Placental epithelial cell (primary cell): ENCODE measurements at places on chromosomes 5 and 9. TPM values are rescaled to one million over a fixed set of nuclear protein-coding genes. Genes with fewer than 3 reads are reported as not detected.

TRIM36 gene
- total RNA-seq: 0.98 TPM in 1 of 2 replicates, not detected in the other

IFNB1 gene
- not detected in 2 replicates for total RNA-seq

SV2C gene
- not detected in 2 replicates for total RNA-seq

ZMAT2 gene
- total RNA-seq: 26.1 and 40.8 TPM in 2 replicates

SPINK7 gene
- not detected in 2 replicates for total RNA-seq

C5orf58 gene
- not detected in 2 replicates for total RNA-seq

NPR3 gene
- under 0.01 and 0.11 TPM in 2 replicates for total RNA-seq

SLC2A6 gene
- 2.0 and 17.5 TPM in 2 replicates for total RNA-seq

BTNL3 gene
- not detected in 2 replicates for total RNA-seq

FIBCD1 gene
- 0.33 and 0.79 TPM in 2 replicates for total RNA-seq

CYSRT1 gene
- total RNA-seq: 0.39 and 1.1 TPM in 2 replicates

PRLR gene
- total RNA-seq: 16.6 and 25.5 TPM in 2 replicates

GCNT1 gene
- total RNA-seq: 37.3 and 92.3 TPM in 2 replicates

SLC36A3 gene
- total RNA-seq: 0.11 TPM in 1 of 2 replicates, not detected in the other

TMEM215 gene
- total RNA-seq: not detected in 2 replicates

RMI1 gene
- total RNA-seq: 4.8 and 5.9 TPM in 2 replicates
